SHP77 (cell line): ENCODE measurements at places on chromosomes 6 and 20.
A peak's percentile ranks its signal among the peaks of the same experiment; 100 is the strongest.

GRCh38 chr20:64265201-64265600 lies 9.7 kb downstream of the PCMTD2 start:
- DNase-seq: no peak

DNA sequence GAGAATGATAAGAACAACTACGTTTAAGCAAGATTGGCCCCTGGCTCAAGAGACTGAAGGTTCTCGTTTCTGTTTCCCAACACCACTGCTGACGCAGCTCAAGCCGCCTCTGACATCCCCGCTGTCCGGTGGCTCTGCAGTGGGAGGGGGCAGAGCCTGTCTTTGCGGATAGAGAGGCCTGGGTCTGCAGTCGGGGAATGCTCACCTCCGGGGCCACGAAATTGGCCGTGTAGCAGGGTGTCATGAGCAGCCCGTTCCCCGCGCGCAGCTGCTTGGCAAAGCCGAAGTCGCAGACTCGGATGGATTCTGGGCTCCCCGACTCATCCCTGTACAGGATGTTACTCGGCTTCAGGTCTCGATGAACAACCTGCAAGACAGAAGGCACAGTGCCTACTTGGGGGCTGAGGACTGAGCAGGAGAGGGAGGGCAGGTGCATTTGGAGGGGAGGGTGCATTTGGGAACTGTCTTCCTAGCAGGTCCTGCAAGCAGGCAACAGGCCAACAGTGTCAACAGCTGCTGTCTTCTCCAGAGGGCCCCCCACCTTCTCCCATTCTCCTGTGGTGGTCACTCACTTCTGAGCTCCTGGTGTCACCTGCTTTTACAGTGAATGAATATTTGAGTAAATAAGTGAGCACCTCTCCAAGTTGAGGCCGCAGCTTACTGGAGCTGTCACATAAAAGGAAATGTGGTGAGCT lies 40.5 kb upstream of the MPC1 start:
- no peak for DNase-seq

DNA sequence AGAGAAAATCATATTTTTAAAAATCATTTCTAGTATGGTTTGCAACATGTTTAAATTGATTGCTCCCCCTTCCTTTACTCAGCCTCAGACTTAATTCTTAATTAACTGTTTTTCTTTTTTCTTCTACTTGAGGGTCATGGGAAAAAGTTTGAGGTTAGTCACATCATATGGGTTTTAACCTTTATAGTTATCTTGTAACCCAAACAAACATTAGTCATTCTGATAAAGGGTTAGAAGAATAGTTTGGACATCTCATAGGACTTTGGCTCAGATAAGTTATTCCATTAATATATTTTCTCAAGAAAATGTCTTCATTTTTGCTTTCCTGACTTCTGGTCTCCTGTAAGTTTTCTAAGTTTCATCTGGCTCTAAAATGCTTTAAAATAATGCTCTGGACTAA lies 34.5 kb upstream of the TSPYL1 start:
- no peak for DNase-seq

DNA sequence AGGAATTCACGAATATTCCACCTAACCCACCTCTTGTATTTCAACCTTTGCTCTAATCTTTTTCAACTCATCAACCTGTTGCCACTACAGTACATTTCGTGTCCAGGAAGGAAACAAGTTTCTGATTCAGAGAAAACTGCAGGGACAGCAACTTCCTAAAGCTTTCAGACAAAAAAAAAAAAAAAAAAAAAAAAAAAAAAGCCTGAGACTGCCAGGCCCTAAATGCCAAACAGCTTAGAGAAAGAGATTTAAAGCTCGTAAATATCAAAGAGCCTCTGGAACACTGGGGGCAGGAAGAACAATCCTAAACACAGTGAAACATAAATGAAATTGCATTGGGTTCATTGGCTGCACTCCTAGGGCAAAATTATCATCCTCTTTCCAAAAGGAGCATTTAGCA lies 411.2 kb upstream of the SPTLC3 start:
- no peak for DNase-seq

- DNase-seq: no peak
Observed at GRCh38 chr6:139972116-139972515, 597.7 kb upstream of the CITED2 start.

- no peak for DNase-seq
Observed at GRCh38 chr20:47711046-47711752, 74.1 kb downstream of the SULF2 start.

DNA sequence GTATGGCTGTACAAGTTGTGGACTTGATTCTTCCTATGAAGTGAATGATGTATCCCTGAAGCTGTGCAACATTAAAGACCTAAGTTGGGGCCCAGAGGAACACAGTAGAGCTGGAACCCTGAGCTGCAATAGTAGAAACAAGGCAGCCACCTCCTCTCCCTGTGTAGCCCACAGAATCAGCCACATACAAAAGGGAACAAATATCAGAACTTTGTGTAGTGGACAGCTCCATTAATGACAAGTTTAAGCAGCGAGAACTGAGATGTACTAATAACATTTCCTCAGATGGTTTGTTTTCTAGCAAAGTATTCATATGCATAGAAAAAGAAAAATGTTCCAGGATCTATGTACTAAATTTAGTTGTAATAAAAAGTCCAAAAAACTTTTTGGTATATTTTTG lies 19.2 kb downstream of the PHACTR1 start:
- DNase-seq: no peak

GRCh38 chr6:110944681-110945151 lies 13.8 kb upstream of the GTF3C6 start:
- DNase-seq: no peak

- DNase-seq: no peak
Observed at GRCh38 chr20:61759286-61760065, 306.2 kb downstream of the TAF4 start.

- peak; percentile 86 for DNase-seq
Observed at GRCh38 chr6:170233286-170234205, 57.3 kb downstream of the DLL1 start.

DNA sequence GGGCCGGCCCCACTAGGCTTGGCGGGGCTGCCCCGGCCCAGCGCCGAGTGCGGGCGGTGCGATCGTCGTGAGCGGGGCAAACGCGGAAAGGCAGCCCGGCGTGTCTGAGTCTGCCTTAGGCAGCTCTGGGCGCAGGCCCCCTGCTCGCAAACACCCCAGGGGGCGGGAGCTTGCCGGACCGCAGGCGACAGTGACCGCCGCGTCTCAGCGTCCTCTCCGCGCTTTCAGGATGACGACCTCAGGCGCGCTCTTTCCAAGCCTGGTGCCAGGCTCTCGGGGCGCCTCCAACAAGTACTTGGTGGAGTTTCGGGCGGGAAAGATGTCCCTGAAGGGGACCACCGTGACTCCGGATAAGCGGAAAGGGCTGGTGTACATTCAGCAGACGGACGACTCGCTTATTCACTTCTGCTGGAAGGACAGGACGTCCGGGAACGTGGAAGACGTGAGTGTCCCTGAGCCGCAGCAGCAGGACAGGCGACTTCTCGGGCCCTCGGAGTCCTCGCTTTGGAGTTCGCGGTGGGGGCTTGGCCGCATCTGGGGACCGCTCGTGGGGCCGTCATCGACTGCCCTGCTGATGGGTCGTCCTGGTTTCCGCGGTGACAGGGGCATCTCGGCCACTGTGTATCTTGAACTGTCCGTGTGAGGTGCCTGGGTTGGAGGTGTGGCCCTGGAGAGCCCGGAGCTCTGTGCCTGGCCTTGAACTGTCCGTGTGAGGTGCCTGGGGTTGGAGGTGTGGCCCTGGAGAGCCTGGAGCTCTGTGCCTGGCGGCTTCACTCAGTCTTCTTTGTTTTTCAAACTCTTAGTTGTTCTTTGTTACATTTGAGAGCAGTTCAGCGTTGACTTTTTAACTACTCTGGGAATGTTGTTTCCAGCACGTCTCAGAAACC lies 786 bp downstream of the ADRM1 start:
- no peak for DNase-seq

GRCh38 chr6:135675862-135676261 lies 175.6 kb upstream of the PDE7B start:
- DNase-seq: peak; percentile 49

GRCh38 chr20:57922083-57922482 lies 212.3 kb upstream of the PMEPA1 start:
- no peak for DNase-seq

GRCh38 chr6:70709826-70710225 lies 42.1 kb downstream of the SMAP1 start:
- no peak for DNase-seq

DNA sequence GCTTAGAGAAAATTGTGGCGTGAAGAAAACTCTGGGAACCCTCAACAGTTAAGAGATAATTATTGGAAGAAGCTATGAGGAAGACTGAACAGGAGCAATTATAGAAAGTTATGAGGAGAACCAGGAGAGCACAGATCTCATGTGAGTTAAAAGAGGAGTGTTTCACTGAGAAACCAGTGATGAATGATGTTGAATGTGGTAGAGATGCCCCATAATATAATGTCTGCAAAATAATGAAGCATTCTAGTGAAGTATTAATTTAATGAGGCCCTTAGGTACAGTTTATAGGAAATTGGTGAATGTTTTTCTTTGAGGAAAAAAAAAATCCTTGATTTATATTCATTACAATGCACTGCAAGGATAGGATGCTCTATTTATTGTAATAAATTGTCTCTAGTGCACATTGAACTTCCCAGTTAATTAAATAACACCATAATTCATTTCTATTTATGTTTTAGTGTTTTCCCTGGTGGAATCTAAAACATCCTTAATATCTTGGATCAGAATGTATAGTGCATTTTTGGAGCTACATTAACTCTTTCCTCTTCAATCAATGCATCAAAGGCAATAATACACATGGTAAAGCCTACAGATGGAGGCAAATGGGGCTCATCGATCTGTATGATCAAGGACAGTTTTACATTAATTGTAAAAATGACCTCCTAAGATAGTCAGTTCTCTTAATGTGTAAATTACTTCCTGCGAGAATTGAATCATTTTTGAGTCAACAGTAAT lies 91.4 kb upstream of the EYS start:
- DNase-seq: no peak

DNA sequence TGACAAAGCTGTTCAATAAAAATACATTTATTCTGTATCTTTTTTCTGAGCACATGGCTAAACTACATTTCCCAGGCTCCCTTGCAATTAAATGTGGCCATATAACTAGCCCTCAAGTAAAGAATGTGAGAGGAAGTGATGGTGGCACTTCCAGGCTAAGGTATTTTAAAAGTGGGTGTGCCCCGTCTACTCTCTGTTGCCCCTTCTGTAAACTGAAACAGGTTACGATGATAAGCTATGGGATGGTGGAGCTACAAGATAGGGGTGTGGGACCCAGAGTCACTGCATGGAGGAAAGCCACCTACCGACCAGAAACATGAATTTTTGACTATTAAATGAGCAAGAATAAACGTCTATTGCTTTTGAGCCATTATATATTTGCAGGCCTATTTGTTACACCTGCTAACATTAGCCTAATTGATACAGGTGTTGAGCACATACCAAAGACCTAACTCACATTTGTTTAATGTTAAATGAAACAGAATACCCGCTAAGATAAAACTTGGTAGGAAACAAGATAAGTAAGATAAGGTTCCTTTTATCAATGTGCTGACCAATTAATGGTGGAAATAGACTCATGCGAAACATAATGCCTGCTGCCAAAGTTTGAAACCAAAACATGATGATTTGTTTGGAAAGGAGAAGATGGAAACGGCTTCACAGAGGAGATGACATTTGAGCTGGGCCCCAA lies 3.1 kb downstream of the FYN start:
- no peak for DNase-seq

- no peak for DNase-seq
Observed at GRCh38 chr6:6912817-6913744, 194.7 kb upstream of the RREB1 start.

DNA sequence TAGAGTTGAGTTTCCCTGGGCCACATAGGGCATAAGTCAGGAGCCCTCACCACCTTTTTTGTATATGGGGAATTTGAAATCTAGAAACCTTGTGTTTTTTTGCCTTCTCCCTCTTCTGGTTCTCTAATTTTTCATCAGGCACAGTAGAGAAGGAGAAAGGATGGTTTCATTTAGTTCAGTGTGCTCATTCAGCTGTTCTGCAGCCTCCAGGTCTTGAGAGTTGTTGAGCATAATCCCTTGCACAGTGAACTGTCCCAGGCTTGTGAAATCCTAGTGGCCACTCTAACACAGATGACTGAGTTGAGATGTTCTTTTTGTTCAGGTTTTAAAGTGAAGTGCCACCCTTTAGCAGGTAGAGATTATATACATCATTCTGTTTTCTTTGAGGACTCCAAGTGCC lies 183.5 kb downstream of the CDKAL1 start:
- no peak for DNase-seq

DNA sequence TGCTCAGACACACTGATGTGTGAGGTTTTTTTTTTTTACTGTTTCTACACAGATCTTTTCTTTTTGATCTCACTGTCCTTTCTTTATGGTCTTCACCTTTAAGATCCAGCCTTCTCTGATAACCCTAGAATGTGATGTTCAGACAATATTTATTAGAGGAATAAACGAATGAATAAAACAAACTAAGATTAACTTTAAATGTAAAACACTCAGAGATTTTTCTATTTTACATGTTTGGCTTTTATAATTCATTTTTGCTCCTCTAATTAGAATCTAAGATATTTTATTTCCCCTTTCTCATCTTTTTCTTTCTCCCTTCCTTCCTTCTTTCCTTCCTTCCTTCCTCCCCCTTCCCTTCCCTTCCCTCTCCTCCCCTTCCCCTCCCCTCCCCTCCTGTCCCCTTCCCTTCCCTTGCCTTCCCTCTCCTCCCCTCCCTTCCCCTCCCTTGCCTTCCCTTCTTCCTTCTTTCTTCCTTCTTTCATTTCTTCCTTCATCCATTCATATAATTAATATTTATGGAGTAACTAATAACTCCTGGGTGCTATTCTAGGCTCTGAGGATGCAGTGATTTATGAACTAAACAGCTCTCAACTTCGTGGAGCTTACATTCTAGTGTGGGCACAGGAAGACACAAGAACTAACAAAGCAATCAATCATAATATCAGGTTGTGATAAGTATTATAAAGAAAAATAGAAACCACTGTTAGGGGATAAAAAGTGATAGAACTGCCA lies 133.5 kb upstream of the TSHZ2 start:
- no peak for DNase-seq

- no peak for DNase-seq
Observed at GRCh38 chr6:97456070-97456469, 173.1 kb upstream of the MMS22L start.

GRCh38 chr6:148869585-148869984 lies 122.8 kb downstream of the UST start:
- DNase-seq: no peak

DNA sequence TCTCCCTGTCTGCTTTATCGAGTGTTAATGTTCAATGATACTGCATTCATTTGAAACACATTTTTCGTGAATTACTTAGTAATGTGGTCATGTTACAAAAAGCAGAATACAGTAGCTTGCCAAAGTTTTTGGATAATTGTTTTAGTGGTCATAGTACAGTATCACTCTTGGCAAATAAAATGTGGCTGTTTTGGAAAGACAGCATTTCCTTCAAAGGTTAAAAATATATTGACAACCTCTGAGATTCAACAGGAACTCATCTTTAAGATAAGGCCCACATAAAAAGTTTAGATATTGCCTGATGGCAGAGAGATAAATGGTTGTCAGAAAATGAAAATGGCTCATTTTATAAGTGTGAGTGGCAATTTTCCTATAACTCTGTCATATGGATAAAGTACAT lies 297.7 kb upstream of the MAN1A1 start:
- DNase-seq: no peak

GRCh38 chr6:116595247-116595646 lies 21.0 kb upstream of the RSPH4A start:
- no peak for DNase-seq

- DNase-seq: no peak
Observed at GRCh38 chr6:16659466-16660156, 101.6 kb downstream of the ATXN1 start.
